ENCODE measurements at places on chromosomes 2 and 18.

- DNase-seq, result no peak
Measured at GRCh38 chr2:153917570-153917969, 45.8 kb downstream of the GALNT13 start.

- peak; percentile 50 for DNase-seq
Measured at GRCh38 chr2:189783451-189783926, 650 bp downstream of the ORMDL1 start.

- DNase-seq, result peak; percentile 70
Measured at GRCh38 chr18:34659579-34660517, 50.2 kb upstream of the DTNA start.

DNA sequence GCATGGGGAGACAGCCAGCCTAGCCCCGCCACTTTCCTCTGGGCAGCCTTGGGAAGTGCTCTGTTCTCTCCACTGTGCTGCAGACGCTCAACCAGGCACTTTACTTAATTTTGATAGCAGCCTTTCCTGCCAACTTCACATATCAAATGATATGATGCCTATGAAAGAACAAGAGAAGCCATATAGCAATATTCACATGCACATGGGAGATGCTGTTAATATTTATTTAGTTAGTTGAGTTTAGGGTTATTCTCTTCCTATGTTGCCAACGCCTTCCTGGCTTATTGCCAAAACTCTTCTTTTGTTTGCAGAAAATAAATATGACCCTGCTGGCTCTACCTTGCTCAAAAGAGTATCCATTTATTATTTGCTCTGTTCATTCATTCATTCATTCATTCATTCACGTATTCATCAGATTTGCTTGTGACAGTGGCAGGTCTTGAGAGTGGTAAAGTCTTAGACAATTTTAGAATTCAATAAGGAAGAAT, 99.3 kb downstream of the GATA6 start:
- DNase-seq, result no peak

DNA sequence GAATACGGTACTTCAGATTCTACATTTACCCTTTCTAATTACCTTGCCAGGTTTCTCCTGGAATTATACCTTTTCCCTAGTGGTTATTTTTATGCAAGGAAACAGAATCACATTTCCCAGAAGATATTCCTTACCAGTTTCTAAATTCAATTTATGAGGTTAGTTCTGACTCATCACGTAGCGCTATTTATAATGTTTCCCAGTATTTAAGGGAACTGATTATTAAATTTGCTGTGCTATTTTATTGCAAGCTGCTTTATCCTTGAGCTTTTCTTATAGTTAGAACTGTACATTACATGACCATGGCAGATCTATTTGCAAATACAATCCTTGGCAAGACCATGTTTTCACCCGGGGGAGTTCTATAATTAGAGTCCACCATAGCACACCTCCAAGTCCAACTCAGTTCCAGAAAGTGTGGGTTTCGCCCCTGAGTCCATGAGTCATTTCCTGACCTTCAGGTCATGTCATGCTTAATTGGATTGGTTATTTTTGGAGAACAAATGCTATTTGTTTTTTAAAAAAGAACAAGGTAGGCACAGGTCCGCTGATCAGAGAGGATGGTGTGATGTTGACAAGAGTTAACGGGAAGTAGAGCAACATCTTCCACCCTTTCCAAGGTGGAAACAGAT, 126.6 kb downstream of the ZNF532 start:
- DNase-seq, result no peak

DNA sequence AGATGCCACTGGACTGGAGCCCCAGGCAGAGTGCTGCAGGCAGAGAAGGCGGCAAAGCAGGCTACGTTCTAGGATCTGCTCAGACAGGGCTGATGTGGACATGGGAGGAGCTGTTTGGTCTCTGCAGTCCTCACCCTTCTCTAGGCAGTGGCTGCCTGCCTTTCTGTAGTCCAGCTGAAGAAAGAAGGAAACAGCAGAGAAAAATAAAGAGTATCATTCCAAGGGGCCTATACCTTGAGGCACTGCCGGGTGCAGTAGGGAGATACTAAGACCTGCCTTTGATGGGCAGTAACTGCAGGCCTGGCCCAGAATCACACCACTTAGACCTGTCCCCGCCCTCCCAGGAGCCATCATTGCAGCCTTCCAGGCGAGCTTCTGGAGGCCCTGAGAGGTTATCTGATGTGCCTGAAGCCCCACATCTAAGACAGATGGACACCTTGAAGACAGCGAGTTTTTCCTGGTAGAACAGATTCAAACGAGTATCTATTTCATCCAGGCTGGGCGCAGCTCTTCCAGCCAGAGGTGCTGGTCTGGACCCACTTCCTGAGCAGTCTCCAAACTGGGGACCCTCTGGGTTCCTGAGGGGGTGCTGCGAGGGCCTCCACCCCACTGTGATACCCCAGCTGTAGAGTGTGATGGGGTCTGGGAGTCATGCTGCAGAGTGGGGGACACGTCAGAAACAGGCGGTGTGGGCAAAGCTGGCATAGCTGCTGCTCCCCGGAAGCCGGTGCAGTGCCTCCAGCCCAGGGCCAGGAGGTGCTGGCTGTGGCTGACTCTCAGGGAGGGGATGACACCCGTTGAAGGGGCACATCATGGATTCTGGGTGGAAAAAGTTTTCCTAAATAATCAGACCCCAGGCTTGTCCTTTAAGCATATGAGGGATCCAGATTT, 87.3 kb upstream of the OTOS start:
- peak; percentile 2 for DNase-seq

GRCh38 chr18:69996951-69997798, 49.5 kb upstream of the CD226 start:
- no peak for DNase-seq

GRCh38 chr2:48383036-48383435, 146.9 kb upstream of the STON1 start:
- DNase-seq, result no peak

- no peak for DNase-seq
Measured at GRCh38 chr2:151478011-151478410, 68.3 kb downstream of the RIF1 start.

GRCh38 chr2:219455581-219455980, 20.9 kb downstream of the SPEG start:
- DNase-seq, result no peak

GRCh38 chr2:240810621-240811020, 9.4 kb downstream of the KIF1A start:
- DNase-seq, result no peak

DNA sequence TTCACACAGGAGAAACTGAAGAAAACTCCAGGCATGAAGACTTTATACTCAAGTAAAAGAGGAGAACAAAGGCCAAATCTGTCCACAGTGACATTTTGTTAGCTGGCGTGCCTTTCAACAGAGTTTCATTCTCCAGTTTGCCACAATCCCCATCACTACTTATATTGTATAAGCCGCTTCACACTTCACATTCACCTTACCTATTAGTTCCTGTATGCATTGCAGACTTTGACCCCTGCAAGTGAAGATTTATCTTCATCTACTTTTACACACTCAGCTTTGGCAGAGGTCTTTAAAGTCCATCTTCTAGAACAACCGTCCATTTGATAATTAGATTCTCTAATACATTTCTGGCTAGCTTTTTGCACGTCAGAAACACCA, 56.8 kb upstream of the TANK start:
- no peak for DNase-seq

- no peak for DNase-seq
Measured at GRCh38 chr2:219531639-219532377, 11.8 kb downstream of the CHPF start.

DNA sequence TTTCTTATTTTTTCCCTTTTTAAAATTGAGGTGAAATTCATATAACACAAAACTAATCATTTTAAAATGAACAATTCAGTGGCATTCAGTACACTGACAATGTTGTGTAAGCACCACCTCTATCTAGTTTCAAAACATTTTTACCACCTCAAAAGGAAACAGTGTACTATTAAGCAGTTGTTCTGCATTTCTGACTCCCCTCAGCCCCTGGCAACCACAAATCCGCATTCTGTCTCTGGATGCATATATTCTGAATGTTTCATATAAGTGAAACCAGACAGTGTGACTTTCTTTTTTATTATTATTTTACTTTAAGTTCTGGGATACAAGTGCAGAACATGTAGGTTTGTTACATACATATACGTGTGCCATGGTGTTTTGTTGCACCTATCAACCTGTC, 19.2 kb upstream of the TANK start:
- DNase-seq, result no peak

DNA sequence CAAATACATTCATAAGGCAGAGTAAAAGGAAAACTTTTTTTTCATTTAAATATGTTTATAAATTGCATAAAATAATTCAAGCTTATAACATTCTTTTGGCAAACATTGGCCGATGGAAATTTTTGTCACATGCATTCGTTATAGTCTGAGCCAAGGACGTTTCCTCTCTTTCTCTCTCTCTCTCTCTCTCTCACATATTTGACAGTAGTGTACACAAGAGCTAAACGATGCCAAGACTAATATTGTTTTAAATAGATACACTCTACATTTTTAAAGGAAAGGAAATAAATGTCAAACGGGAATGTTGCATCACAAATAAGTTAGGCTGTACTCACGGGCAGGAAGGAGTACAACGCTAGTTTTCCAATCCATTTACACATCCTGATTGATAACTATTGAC, 251.1 kb upstream of the SMIM21 start:
- DNase-seq, result no peak

- peak; percentile 40 for DNase-seq
Measured at GRCh38 chr18:6543330-6543908, 128.7 kb upstream of the L3MBTL4 start.

- no peak for DNase-seq
Measured at GRCh38 chr2:174784316-174784715, 20.0 kb upstream of the CHRNA1 start.

DNA sequence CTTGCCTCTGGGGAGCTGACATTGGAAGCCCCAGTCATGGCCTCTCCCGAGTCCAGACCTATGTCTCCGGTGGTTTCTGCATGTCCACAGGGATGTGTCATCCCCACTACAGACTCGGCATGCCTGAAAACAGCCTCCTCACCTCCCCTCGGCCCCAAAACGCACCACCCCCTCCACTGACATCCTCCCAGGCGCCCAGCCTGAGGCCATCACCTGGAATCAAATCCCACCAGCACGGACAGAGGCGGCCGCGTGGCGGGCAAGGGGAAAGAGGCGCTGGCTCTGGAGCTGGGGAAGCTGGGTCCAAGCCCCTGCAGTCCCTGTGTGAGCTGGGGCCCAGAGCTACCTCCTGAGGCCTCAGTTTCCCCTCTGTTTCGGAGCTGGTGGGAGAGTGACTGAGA, 69.9 kb upstream of the SMAD7 start:
- DNase-seq, result no peak

DNA sequence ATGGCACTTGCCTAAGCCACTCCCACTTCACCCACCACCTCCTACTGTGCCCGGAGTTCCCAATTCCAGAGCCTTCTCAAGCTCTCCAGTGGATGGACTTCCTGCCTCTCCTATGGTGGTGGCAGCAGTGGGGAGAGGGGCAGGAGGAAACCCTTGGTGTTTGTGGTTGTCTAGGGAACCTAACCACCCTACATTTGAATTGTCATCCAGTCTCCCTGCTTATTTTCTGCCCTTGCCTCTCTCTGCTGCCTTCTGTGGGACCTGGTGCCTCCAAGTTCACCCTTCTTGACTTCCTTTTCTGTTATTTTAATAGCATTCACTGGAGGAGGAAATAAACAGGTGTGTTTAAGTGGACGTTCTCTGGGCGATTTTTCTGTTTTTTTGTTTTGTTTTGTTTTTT, 50.0 kb upstream of the HPCAL1 start:
- no peak for DNase-seq

DNA sequence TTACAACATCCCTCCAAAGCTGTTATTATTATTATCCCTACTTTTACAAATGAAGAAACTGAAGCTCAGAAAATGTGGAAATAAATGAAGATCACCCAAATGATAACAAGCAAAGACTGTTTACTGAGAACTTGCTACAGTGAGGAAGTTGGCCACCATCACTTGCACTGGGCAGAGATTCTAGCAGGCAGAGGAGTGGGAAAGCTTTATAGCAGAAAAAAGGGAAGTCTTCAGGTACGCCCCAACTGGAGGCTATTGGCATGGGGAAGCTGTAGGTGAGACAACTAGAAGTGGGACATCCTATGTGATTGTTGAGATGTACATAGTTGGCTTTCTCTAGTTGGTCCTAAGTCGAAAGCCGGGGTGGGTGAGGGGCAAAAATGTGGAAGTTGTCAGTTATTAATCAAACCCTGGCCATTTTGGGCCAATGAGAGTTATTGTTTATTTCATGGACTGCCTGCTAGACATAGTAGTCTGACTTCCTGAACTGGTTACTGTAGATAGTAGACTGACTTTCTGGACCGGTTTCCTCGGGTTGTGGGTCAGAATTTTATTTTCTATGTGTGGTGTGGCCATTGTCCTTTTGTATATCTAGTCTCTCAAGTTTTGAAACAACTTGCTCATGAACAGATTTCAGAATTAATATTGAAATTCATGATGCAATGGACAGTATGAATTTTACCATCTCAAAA, 40.2 kb upstream of the STAT4 start:
- DNase-seq, result no peak

DNA sequence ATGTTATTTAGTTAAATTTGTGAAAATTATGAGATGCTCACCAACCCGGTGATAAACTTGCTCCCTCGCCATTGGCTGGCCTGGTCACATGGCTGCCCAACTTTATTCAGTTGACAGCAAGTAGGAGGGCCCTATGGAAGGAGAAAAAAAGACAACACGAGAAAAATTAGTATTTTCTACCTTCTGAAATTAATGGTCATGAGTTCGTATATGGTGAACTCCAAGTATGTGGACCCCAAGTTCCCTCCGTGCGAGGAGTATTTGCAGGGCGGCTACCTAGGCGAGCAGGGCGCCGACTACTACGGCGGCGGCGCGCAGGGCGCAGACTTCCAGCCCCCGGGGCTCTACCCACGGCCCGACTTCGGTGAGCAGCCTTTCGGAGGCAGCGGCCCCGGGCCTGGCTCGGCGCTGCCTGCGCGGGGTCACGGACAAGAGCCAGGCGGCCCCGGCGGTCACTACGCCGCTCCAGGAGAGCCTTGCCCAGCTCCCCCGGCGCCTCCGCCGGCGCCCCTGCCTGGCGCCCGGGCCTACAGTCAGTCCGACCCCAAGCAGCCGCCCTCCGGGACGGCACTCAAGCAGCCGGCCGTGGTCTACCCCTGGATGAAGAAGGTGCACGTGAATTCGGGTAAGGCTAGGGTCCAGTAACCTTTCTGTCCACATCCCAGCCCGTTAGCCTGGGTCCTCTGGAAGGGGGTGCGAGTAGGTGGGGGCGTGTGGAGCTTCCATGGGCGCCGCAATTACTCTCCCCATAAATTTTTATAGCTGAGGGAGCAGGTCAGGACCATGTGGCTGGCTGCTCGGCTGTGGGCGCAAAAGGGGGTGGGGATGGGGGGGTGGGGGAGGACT, at the start of gene HOXD4:
HOXD4 (plus strand) TSS at position 109 of the 846 bp plus-strand sequence; CDS start at position 193, 84 bp downstream.
- DNase-seq, result no peak

DNA sequence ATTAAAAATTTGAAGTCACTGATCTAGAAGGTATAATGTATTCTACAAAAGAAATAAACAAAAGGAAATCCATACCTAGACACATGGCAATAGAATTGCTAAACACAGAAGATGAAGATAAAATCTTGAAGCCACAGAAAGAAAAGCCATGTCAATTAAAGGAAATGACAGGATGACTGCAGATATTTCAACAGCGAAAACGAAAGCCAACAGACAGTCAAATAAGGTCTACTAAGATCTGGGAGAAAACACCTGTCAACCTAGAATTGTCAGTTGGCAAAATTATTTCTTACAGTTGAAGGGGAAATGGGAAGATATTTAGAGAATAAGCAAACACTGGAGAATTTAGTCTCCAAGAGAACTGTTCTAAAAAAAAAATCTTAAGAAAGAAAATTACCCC, 39.2 kb downstream of the NETO1 start:
- DNase-seq, result no peak

GRCh38 chr2:41698678-41699422, 349.0 kb upstream of the PKDCC start:
- peak; percentile 22 for DNase-seq
